Stimulated activated CD4-positive, alpha-beta T cell treated with anti-CD3 and anti-CD28 coated beads, TNF-alpha, amount 100 ng/mL, for 48 hours (primary cell): ENCODE measurements at places on chromosomes 1 and 21.

DNA sequence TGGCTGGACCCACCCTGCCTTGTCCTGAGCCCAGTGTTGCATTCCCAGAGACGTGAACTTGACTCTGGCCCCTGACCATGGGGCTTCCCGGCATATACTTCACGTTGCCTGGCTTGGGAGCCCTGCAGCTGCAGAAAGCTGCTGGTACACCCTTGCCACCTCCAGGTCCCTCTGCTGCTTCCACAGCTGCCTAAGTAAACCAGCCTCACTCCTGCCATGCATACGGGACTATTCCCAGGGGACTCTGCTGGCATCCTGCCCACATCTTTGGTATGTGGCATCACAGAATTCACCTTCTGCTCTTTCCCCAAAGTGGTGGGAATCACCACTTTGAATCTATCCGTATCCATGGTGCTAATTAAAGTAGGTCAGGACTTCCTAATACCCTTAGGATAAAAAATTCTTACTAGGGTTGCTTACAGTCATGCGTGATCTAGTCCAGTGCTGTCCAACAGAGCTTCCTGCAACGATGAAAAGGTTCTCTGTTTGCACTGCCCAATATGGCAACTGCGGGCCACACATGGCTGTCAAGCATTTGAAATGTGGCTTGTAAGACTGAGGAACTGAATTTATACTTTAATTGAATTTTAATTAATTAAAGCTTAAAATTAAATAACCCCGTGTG, 203.0 kb downstream of the GRIK3 start:
- no peak for DNase-seq

- no peak for DNase-seq
These were observed 152.7 kb downstream of the CASZ1 start for GRCh38 chr1:10643607-10644306.

DNA sequence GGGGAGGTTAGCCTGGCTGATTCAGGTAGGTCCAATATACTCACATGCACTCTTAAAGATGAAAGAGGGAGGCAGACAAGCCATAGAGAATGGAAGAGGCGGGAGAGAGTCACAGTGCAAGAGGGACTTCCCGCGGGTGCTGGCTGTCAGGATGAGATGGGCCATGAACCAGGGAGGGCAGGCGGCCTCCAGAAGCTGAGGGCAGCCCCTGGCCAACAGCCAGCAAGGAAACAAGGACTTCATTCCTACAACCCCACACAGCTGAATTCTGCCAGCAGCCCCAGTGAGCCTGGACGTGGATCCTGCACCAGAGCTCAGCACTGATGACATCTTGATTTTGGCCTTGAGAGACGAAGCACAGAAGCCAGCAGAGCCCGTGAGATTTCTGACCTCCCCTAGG, 15.1 kb upstream of the B3GALT5 start:
- DNase-seq = no peak

DNA sequence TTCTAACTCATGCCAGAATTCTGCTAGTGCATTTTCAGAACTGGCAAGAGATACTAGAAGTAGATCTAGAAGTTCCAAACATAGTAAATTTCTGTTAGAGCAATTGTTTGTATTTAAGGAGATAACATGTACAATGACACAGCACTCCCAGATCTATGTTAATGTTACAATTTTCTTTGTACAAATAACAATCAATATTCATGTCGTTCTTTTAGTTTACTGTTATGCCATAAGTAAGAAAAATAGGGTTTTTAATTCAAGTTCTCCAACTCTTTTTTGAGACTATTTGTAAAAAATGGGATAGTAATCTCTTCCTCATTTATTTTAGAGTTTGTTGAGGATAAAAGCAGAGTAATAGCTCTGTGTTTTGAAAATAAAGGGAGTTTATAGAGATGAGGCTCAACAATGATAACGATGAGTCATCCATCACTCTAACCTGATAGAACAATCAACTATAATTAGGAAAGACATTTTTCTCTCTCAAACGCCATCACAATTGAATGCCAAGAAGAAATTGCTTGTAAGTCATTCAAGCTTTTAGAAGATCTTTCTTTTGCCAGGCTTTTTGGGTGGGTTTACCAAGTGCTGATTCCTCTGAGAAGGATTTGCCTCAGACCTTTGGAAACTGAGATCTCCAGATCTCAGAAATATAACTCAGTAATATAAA, 638 bp downstream of the CD84 start:
- no peak for DNase-seq

DNA sequence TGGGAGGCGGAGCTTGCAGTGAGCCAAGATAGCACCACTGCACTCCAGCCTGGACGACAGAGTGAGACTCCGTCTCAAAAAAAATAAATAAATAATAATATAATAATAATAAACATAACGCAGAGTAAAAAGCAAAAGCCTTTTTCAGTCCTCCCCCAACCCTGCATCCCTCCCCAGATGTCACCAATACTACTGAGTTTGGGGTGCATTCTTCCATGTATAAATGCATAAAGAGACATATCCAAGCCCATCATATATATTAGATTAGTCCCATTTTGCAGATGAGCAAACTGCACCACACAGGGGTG, 930 bp upstream of the ADAMTSL4 start:
- no peak for DNase-seq

- no peak for DNase-seq
These were observed 201.5 kb downstream of the PDE4B start for GRCh38 chr1:65994223-65994622.

GRCh38 chr1:24289937-24290595, 29.1 kb upstream of the GRHL3 start:
- DNase-seq = no peak
